ENCODE measurements at places on chromosomes 4 and X.

DNA sequence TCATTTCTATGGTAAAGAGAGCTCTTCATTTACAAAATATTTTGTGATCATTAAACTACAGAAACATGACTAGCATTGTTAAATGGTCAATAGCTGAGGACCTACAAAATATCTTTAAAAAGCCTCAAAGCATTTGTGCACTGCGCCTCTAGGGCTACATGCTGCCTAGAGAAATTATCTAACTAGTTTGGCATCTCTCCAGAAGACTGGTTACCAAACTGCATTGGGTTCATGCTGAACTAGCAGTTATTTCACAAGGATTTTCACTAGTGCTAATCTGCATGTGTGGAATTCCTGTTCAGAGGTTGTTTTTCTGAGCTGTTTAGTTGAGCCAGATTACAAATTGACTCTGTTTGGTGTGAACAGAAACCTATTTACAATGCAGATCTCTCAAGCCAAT is 58.5 kb upstream of the PITX2 start:
- no peak for ATAC-seq

DNA sequence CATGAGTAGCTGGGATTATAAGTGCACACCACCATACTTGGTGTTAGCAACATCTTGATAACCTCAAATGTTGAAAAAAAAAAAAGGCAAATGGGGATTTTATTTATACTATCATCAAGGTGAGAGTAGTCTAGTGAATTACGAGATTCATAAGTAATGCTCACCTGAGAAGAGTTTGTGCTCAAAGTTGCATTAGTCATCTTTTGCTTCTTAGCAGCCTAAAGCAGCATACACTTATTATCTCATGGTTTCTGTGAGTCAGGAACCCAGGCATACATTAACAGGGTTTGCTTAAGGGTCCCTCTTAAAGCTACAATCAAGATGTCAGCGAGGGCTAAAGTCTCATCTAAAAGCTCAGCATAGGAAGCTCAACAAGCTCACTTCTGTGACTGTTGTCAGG is 8.2 kb upstream of the EXOSC9 start:
- ATAC-seq = no peak

DNA sequence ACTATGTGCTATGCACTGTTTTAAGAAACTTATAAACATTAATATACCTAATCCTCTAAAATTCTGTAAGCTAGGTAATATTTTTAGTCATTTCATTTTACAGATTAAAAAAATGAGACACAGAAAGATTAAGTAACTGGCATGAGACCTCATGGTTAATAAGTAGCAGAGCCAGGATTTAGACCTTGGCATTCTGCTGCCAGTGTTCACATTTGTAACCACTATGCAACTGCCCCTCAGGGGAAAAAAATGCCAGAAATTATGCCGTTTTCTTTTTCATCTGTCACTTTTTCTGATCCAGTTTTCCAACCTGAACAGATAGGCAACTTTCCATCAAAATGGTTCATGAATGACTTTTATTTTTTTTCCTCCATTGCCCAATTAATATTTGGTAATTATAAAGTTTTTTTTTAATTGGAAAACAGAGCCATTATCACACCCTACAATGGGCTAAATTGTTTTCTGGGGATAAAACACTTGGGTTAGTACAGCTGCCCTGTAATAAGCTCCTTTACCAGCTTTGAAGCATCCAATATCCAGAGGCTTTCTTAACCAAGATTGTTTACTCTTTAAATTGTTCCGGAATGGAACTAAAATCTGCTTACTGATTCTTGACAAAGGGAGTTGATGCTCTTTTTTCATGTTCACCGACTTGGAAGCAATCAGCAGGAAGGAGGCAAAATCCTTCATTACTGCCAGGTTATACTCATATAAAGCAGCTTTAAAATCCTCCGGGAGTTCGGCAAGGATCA is 56.4 kb upstream of the DDX60 start:
- ATAC-seq = no peak

DNA sequence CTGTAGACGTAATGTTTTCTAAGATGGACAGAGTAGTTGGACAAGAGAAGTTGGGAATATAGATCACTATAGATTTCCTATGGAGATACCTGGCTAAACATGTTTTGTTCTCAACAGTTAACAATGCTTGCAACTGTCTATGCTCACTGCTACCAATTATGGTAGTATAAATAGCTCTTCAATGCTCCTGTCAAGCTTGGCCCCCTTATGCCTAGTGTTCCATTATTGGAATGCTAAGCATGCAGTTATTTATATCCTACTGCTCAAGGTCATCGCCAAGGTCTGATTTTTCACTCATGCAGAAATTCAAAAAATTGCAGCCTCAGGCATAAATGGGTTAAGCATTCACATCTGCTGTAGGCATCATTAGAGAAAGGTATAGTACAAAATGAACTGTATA is 519.0 kb downstream of the IL15 start:
- ATAC-seq = no peak

DNA sequence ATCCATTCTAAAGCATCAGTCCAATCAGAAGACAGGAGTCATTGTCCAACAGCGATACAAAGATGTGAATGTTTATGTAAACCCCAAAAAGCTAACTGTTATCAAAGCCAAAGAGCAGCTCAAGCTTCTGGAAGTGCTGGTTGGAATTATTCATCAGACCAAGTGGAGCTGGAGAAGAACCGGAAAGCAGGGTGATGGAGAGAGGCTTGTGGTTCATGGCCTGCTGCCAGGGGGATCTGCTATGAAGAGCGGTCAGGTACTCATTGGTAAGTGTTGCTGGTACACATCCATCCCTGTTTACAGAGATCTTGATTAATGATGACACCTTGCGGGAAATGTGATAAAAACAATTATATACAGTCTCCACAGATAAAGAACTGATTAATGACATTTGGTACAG is 11.0 kb downstream of the INTU start:
- ATAC-seq = no peak

DNA sequence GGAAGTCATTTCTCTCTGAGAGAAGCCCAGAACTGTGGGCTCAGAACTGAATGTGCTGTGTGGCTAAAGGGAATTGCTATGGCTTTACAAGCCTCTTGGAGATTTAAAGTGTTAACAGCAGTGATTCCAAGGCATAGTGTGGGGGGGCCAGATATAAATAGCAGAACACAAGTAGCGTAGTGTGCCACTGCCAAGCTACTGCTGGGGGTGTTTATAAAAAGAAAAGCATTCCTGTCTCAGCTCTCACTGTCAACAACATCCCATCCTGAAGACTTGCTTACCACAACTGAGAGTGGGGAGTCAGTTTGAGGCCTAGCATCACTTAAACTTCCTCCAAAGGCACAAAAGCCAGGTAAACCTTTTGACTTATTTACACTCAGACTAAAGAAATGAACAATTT is at the start of gene ART3:
ART3 (plus strand) TSS at position 242 of the 400 bp plus-strand sequence. CDS start 1,181 bp downstream, outside the sequence.
- no peak for ATAC-seq

DNA sequence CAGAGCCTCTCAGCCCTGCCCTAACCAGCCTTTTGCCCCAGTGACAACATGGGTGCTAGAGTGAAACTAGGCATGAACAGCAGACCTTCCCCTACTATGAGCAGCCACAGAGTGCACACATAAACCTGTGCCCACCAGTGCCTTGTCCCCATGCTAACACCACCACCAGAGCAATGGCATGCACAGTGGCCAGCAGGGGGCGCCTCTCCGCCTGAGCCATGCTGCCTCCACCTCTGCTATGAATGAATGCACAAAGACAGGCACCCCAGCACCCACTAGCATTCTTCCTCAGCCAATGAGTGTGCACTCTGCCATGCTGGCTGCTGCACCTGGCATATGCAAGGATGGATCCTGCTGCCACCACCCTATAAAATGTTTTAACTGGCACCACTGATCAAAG is 286.9 kb upstream of the FGF16 start:
- no peak for ATAC-seq

GRCh38 chr4:8556341-8557150 is 23.6 kb upstream of the GPR78 start:
- ATAC-seq = no peak

GRCh38 chrX:74419864-74420195 is 1.5 kb upstream of the SLC16A2 start:
- ATAC-seq = no peak

- no peak for ATAC-seq
These were observed 388.2 kb downstream of the STIM2 start for GRCh38 chr4:27248829-27249228.

GRCh38 chr4:75561789-75562188 is 5.9 kb downstream of the ODAPH start:
- ATAC-seq = no peak

GRCh38 chr4:22202975-22203710 is 254.6 kb upstream of the KCNIP4 start:
- no peak for ATAC-seq

GRCh38 chr4:10803713-10804343 is 119.3 kb upstream of the CLNK start:
- ATAC-seq = peak; percentile 80

- ATAC-seq = no peak
These were observed 16.0 kb downstream of the PRDM8 start for GRCh38 chr4:80213117-80213815.

GRCh38 chrX:27186671-27187070 is 276.5 kb downstream of the PPP4R3C start:
- no peak for ATAC-seq

GRCh38 chr4:150176547-150176946 is 98.3 kb downstream of the DCLK2 start:
- no peak for ATAC-seq

GRCh38 chr4:181470306-181470705 is 772.9 kb upstream of the TENM3 start:
- no peak for ATAC-seq

DNA sequence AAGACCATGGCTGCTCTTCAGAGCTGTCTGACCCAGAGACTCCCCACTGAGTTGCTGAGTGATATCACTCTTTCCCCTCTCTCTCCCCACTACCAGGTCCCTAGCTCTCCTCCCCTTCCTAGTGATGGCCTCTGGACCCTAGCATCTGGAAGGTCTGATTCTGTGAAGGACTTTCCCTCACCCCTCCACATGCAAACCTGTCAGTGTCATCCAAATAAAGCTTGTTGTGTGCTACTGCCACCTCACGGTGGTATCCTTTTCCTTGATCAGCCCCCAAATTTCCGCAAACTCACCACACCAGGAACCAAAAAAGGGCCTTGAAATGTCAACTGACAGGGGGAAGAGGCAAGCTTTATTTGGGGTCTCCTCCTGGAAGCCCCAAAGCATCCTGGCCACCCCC is 500.2 kb downstream of the IDS start:
- ATAC-seq = no peak

DNA sequence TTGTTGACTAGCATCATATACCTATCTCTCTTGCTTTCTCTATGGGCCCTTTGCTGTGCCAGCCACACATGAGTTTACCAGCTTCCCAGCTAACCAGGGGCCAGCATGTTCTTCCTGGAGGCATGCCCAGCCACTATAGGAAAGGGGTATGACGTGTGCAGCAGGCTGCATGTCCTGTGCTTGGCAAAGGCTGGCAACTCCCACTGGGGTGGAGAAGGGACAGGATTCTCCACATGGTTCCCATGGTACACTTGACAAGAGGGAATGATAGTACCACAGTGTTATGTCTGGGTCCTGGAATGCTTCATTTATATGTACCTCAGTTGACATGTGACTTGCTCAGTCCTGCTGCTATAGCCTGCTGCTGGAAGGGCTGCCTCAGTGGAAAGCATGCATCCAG is 78.8 kb downstream of the TMEM164 start:
- ATAC-seq = no peak

GRCh38 chr4:59222221-59222620 is 1977.9 kb upstream of the ADGRL3 start:
- ATAC-seq = no peak

DNA sequence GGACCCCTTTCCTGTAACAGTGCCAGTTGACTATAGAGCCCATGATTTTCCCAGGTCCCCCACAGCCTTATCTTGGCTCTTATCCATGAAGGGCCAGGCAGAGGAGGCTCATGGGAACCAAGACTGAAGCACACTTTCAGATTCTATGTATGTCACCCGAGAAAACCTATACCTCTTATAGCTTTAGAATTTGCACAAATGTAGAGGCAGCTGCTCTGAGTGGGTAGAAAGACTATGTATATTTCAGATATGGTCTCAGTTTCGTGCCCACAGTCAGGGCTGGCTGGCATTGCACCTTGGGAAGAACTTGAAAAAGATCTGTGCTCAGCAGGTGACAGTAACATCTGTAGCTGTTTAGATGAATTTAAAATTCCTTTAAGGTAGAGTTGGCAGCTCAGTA is 8.3 kb upstream of the LNX1 start:
- no peak for ATAC-seq

DNA sequence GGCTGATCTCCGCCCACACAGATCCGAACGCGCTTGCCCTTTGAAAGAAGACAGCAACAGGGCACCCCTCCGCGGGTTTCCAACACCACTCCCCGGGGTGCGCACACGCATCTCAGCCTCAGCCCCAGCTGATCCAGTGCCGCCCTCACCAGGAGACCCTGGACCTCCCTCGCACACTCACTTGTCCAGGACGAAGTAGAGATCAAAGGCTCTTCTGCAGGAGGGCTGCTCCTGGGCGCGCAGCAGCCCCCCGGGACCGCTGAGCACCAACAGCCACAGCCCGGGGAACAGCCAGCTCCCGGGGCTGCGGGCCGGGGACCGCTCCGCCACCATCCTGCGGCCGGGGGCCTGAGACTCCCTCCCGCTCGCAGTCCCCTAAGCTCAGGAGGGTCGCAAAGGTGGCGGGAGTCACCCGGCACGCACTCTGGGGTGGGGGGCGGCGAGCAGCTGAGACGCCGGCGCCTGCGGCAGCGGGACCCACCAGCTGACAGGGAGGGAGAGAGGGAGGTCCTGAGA is 743 bp downstream of the ANTXR2 start:
- ATAC-seq = peak; percentile 63

GRCh38 chr4:59248313-59248712 is 1951.8 kb upstream of the ADGRL3 start:
- ATAC-seq = no peak

DNA sequence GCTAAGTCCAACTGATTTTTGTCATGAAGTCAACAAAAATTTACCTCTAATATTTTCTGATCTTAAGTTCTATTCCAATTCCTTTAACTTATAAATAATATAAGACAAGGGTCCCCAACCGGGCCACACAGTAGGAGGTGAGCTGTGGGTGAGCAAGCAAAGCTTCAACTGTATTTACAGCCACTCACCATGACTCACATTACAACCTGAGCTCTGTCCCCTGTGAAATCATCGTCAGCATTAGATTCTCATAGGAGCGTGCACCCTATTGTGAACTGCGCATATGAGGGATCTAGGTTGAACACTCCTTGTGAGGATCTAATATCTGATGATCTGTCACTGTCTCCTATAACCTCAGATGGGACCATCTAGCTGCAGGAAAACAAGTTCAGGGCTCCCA is 227.4 kb downstream of the MAPK10 start:
- no peak for ATAC-seq

DNA sequence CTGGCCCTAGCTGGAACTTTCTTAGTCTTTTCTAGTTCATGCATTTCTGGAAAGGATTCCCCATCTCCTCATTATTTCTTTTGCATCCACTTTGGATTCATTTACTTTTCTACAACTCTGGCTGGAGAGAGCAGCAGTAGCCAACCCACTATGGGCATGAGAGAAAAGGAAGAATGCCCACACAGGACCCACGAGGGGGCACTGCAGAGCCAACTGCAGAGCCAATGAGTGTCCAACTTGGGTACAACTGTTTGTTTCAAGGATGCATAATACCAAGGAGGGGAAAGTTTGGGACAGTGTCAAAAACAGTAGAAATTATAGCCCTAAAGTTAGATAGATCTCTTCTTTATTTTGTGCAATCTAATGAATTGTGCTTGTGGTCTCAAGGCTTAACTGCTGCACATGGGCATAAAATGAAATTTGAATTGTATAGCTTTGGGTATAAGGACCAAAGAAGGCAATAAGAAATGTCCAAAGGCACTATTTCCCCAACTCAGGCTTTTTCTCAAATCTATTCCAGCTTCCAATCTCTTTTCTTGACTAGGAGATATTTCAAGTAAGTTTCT is 230.6 kb downstream of the NSUN7 start:
- no peak for ATAC-seq

Measured in stimulated activated memory B cell treated with anti-CD40 and anti-IgM and Interleukin-4, amounts not matched to agents 10 μg/mL and 1 μg/mL and 100 μg/mL, for 72 hours (primary cell).